Natural killer cell treated with Interleukin-12 subunit alpha and Interleukin-12 subunit beta and Interleukin-15 and Interleukin-18, amount 100 ng/mL, for 72 hours (primary cell): ENCODE measurements at places on chromosomes 5 and 9. TPM values are rescaled to one million over a fixed set of nuclear protein-coding genes. Genes with fewer than 3 reads are reported as not detected.

Gene PTGS1
- 0.89 TPM for total RNA-seq

Gene MEIKIN
- not detected for total RNA-seq

DNA sequence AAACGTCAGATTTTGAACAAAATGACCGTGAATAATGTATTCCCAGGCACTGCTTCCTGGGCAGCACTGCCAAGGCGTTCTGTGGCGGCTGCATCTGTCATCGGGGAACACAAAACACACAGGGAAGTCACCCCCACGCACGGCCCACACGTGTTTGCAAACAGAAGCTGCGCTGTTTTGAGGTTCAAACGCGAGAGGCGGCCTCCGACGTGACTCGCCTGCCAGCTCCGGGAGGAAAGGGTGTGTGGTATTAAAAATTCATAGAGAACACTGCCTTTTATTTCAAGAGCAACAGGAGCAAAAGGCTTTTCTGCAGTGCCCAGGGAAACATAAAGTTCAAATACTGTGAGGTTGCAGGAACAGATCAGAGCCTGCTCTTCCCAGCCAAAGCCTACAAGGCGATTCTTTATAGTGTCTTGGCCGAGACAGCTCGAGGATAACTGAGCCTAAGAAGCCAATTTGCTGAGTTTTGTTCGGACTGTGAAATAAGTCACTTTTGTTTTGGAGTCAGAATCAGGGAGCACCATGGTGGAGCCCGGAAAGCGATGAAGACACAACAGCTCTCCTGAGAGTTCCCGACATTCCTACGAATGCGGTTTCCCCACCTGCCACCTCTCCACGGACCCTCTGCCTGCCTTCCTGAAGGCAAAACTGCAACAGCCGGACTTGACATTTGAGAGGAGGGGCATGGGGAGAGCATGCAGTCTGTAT, 115.3 kb upstream of the IRX2 start:
- no peak for DNase-seq
- no peaks in the 10 kb centered on the region for H3K4me1 ChIP-seq

DNA sequence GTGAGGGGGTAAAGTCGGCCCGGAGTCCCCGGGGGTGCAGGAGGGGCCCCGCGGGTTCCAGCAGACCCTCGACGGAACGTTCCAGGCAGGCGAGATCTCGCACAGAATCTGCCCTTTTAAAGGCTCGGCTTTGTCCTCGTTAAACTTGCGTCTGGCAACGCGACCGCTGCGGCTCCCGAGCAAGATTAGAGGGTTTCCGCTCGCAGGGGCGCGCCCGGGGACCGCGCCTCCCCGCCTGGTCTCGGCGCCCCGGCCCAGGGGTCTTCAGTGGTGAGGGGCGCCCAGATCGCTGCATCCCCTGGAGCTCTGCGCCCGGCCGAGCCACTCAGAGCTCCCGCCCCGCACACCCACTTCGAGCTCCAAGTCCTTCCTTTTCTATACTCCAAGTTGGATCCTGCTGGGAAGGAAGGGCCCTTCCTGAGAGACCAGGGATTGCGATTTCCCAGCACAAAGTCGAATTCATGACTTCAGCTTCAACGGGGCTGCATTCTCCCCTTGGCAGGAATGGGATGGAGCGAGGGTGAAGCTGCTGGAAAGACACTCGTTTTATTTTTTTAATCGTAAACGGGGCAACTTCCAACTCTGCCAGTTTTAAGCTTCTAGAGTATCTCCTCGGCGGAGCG, 11.3 kb downstream of the PROP1 start:
- no peak overlapping the region for H3K27ac ChIP-seq
- H3K27me3 ChIP-seq: peaks cover 36% of the 10 kb centered on the region
- DNase-seq: no peak
- H3K36me3 ChIP-seq: no peaks in the 10 kb centered on the region

DNA sequence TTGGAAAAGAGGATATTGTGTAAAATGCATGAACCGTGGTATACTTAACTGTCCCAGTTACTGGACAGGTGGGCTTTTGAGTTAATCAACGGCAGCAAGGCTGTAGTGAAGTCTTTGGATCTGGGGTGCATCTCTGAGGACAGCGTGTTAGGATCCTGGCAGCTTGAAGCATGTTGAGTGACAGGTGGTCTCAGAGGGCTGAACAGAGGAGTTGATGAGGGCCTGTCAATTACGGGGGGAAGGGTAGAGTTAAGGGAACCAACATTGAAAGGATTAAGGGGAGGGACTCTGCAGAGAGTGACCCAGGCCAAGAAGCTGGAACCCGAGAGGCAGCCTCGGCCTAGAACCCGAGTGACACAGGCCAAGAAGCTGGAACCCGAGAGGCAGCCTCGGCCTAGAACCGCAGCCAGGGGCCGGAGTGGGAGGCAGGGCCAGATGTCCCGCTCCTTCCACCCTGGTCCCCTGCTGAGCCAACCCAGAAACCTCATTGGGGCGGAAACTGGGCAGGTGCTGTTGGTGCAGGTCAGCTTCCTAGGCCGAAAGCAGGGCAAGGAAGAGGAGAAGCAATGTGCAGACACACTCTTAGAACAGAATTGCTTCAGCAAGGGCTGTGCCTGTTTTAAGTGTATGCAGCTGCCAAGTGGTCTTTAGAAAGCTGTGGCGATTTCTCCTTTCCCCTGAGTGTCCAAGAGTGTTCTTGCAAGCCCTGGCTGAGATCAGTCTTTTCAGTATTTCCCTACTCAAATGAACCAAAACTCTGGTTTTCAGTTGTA, 62.0 kb downstream of the ANKRD33B start:
- H3K27ac ChIP-seq: no peak overlapping the region
- H3K27me3 ChIP-seq: no peaks in the 10 kb centered on the region
- H3K4me3 ChIP-seq: no peak overlapping the region
- DNase-seq: peak; percentile 47
- peaks cover 41% of the 10 kb centered on the region for H3K4me1 ChIP-seq

- no peaks in the 10 kb centered on the region for H3K4me1 ChIP-seq
- peaks cover 14% of the 10 kb centered on the region for H3K36me3 ChIP-seq
- no peak overlapping the region for H3K4me3 ChIP-seq
- no peak for DNase-seq
Observed at GRCh38 chr5:22496666-22497065, 356.5 kb downstream of the CDH12 start.

DNA sequence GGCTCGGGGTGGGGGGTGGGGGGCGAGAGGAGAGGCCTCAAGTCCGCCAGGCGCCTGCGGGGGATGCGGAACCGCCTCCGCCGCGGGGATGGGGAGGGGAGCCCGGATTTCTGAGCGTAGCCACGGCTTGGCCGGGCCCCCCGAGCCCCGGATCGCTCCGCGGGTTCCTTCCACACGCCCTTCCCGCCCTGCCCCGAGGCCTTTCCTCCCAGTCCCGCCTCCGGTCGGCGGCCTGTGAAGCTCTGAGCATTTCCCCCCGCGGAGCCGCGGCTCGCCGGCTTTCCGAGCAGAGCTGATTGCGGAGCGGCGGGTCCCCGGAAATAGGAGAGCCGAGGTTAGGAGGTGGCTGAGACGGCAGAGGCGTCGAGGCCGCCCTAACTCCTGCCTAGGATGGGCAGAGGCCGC, 6.1 kb downstream of the IRX4 start:
- H3K27ac ChIP-seq: no peak overlapping the region
- peaks cover 5% of the 10 kb centered on the region for H3K4me1 ChIP-seq
- DNase-seq: no peak
- no peak overlapping the region for H3K4me3 ChIP-seq
